ENCODE measurements at places on chromosomes 2 and 18.

DNA sequence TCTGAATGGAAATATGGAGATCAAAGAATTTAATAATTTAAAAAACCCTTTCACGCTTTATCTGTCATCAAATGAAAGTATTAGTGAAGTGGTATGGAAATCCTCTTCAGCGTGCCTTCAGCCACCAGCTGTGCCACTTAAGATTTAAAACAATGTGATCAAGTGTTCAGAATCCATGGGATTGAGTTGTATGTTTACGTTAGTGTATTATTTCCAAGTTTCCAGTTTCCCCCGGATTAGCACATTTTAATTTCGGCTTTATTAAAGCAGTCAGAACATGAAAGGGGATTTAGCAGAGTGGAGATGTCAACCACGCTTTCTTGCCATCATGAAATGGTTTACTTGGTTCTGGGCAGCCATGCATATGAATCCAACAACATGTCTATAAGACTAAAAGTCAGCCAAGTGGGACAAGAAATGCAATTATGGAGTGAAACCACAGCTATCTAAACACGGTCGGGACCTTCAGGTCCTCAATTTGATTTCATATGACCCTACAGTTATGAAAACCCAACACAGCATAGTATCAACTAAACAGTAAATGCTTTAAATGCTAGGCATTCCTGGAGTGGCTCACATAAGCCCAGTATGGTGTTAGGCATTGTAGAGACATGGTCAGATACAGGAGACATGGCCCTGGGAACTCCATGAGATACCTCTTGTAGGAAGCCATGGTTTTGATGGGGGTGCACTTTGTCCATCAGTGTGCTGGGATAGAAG, 224.9 kb upstream of the EPAS1 start:
- DNase-seq, result no peak

DNA sequence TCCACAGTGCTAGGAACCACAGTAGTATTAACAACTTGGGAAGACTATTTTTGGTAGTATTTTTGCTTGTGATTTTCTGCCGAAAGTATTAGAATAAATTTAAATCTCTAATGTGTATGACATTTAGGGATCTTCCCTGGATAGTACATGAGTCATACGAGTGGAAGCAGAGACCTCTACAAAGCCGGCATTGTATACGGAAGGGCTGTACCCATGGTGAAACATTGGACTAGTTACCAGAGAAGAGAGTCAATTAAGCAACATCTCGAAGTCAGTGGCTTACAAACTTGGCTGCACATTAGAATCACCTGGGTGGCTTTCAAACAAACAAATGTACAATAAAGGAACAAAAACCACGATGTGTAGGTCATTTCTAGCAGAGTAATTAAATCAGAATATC, 1131.7 kb upstream of the LRRTM1 start:
- DNase-seq, result no peak

DNA sequence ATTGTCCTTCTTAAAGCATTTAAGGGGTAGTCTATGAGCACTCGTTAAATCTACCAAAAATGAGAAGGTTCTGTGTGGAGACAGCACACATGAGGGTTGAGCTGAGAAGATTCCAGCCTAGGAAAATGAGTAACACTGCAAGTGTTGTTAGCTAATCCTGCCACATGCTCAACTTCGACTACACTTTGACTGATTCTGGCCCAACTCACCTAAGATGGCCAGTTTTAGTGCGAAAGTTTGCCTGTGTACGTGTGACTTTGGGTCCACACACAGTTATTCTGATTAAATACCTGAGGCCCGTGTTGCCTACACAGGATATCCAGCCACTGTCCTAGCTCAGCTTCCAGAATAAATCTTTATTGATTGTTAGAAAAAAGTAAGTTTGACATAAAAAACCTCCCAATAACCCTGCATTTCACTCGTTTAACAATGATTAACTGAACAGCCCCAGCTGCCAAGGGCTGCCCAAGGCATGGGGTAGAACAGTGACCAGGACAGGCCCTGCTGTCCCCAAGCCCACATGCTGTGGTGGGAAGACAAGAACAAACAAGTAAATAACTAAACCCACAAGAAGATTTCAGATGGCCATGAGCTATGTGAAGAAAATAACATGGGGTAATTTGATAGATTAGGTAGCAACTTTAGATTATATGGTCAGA, 14.7 kb upstream of the CERS6 start:
- DNase-seq, result no peak

GRCh38 chr2:162029287-162029901, 44.6 kb downstream of the DPP4 start:
- DNase-seq, result no peak

GRCh38 chr2:156648522-156648921, 212.3 kb downstream of the GPD2 start:
- no peak for DNase-seq

DNA sequence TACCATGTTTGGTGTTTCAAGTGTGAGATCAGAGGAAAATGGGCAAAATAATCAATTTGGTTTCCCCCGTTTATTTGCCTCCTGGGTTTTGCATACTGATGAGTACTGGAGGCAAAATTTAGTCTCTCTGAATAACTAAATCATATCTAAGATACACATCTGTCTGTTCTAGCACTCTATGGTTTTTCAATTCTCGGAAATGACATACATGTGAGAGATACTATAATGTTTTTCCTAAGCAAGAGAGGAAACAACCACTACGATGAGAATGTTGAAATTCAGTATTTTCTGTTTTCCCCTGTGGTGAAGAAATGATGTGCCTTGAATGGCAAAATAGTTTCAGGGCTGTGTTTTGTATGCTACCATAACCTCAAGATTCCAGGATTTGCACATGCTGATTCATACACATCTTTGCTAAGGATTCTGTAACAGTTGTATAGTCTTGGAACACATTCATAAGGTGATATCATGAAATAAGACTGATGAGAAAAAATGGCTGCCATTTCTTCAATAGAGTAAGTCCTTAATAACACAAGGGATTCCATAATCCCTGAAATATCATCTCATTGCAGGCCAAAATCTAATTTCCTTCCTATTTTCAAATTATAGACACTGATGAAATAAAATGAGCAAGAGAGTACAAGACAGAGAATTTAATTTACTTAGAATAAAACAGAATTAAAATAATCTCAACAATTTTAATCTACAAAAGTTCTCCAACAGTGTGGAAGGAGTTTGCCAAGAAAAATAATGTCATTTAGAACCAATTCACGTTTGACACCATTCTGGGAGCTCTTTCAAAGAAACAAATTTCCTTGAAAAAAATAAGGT, 316.6 kb downstream of the FIGN start:
- no peak for DNase-seq

DNA sequence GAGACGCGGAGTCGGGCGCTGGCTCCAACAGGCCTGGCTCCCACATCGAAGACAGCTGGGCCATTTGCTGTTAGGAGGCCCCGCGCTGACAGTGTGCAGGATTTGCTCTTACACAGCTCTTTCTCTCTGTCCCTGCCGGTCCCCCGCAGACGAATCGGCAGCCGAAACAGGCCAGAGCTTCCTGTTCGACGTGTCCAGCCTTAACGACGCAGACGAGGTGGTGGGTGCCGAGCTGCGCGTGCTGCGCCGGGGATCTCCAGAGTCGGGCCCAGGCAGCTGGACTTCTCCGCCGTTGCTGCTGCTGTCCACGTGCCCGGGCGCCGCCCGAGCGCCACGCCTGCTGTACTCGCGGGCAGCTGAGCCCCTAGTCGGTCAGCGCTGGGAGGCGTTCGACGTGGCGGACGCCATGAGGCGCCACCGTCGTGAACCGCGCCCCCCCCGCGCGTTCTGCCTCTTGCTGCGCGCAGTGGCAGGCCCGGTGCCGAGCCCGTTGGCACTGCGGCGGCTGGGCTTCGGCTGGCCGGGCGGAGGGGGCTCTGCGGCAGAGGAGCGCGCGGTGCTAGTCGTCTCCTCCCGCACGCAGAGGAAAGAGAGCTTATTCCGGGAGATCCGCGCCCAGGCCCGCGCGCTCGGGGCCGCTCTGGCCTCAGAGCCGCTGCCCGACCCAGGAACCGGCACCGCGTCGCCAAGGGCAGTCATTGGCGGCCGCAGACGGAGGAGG, 3.5 kb downstream of the GDF7 start:
- DNase-seq, result no peak

GRCh38 chr2:28086611-28087010, 196.1 kb downstream of the BABAM2 start:
- DNase-seq, result no peak

- DNase-seq, result no peak
These were observed 175.4 kb downstream of the TMEM247 start for GRCh38 chr2:46654801-46655200.

- no peak for DNase-seq
These were observed 59.8 kb downstream of the KCTD1 start for GRCh38 chr18:26488417-26489009.

GRCh38 chr18:47735041-47735702, 195.3 kb downstream of the SMAD2 start:
- no peak for DNase-seq

- no peak for DNase-seq
These were observed 70.2 kb downstream of the SOCS6 start for GRCh38 chr18:70359071-70359470.

GRCh38 chr2:169598982-169599381, 14.8 kb downstream of the PPIG start:
- DNase-seq, result no peak

GRCh38 chr2:160207804-160208654, 8.0 kb upstream of the ITGB6 start:
- DNase-seq, result no peak

DNA sequence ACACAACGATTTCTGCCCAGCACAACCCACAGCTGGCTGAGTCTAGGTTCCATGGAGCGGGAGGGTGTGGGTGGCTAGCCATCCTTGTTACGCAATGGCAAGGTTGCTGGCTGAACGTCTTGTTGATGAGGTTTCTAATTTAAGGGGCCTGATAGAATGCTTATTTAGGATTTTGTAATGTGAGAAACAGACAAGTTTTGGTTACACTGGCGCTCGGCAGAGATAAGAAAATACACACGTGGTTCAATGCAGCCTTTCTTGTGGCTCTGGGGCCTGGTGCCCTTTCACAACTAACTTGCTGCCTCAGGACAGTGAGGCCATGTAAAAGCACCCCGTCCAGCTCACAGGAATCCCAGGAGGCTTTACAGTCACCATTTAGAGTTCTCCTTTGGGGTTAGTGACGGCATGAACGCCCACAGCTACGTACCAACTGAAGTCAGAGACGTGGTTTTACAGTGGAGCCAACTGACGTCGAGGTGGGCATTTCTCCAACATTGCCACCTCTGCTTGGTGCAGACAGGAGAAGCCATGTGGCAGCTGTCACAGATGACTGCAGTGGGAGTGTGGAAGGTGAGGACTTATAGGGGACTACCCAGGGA, 29.7 kb upstream of the PIEZO2 start:
- DNase-seq, result no peak

DNA sequence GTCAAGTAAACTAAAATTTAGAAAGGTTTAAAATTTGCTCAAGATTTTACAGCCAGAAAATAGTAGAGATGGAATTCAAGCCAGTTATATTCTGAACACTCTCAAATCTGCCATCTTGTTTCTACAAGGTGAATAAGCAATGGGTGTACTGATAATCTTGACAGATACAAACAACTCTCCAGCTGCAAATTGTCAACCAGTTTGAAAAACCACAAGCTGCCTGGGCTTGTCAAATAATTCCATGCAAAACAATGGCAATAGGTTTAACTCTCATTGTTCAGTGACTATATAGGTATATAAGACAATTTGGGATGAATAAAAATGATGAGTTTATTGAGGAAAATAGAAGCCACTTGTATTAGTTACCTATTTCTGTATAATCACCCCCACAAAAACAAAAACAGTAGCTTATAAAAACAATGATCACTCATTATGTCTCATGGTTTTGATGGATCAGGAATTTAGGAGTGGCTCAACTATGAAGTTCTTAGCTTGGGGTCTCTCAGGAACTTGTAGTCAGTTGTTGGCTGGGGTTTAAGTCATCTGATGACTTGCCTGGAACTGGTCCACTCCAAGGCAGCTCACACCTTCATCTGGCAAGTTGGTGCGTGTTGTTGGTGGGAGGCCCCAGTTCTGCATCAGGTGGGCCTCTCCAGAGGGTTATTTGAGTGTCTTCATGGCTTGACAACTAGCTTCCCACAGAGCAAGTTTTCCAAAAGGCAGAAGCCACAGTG, 12.6 kb upstream of the EVA1A start:
- DNase-seq, result no peak

DNA sequence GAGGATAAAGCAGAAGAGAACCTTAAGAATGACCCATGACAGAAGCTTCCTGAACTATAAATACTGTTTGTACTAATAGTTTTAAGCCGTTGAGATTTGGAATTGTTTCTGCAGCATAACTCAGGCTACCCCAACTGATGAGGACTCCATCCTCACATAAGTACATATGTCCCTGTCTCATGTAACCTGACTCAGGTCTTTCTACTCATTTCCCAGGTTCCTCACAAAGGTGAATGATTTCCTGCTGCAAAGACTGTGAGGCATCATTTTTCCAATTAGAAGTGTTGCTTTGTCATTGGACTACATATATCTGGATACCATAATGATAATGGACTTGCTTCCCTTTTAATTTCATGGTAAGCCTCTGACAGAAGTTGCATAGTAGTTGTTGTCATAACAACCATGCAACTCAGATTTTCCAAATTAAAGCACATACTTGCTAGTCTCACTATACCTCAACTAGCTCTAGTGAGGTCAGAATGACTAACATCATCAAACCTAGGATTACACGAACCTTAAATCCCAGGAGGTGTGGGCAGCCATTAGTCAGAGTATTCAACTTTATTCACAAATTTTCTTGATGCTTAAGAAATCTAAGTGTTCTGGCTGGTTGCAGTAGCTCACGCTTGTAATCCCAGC, 38.0 kb upstream of the NEDD4L start:
- DNase-seq, result no peak

- no peak for DNase-seq
These were observed 237.2 kb downstream of the PRKCE start for GRCh38 chr2:45888641-45889040.

DNA sequence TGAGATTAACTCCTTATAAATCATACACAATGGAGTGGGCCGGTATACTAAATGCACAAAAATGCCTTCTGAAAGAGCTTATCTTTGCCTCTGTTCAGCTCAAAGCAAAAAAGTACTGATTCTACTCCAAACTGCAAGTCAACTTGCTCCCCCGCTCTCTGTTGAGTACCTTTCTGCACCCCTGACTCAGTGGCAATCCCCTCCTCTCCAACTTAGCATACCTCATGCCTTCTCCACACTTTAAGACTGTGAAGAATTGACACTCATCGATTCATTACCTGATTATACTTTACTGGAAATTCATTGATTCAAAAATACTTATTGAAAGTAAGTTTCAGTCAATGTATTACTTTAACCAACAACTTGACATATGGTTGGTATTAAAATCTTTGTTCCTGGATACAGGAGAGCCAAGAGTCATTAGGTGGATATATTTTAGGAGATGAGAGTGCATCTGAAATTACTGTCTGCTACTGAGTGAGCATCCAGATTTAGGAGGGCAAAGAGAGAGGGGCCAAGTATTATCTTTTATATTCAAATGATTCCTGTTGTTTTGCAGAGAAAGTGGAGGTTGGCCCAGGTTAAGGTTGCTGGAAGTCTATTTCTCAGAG, 187.7 kb downstream of the ICOS start:
- DNase-seq, result no peak

- DNase-seq, result no peak
These were observed 1.5 kb upstream of the RESP18 start for GRCh38 chr2:219334076-219334475.

Measured in activated naive CD4-positive, alpha-beta T cell (primary cell).